ENCODE measurements at places on chromosomes 2 and 18.

GRCh38 chr18:13280070-13280795 is 61.7 kb downstream of the LDLRAD4 start:
- DNase-seq = no peak

DNA sequence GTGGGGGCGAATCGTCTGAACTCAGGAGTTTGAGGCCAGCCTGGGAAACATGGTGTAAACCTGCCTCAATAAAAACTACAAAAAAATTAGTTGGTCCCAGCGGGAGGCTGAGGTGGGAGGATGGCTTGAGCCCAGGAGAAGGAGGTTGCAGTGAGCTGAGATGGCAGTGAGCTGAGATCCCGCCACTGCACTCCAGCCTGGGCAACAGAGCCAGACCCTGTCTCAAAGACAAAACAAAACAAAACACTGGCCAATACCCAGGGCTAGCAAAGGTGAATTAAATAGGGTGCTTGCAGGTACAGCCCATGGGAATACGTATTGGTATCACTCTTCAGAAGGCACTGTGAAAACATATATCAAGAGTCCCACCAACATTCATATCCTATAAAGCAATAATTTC is 7.0 kb downstream of the ITSN2 start:
- DNase-seq = no peak

- no peak for DNase-seq
Measured at GRCh38 chr2:134370655-134371445, 117.0 kb downstream of the MGAT5 start.

- no peak for DNase-seq
Measured at GRCh38 chr2:59910166-59910565, 643.3 kb downstream of the BCL11A start.

GRCh38 chr2:158091647-158092046 is 10.0 kb upstream of the UPP2 start:
- no peak for DNase-seq

DNA sequence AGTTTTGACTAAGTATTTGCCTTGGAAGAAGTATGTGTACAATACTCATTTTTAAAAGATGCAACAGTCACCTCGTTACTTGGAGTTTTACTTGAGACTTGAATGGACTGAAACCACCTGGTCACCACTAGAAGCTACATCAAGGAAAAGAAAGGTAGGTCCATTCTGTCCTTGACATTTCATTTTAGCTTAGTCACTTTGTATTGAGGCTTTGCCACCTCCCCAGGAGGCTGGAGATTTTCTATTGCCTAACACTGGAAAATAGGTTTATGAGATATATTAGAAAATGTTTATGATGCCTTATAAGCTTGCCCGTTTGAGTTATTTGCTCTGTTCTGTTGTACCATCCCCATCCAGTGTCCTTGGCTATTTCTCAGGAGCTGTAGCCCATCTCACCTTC is 107.9 kb upstream of the ETAA1 start:
- DNase-seq = no peak

- DNase-seq = no peak
Measured at GRCh38 chr18:27715751-27716150, 461.2 kb downstream of the CDH2 start.

DNA sequence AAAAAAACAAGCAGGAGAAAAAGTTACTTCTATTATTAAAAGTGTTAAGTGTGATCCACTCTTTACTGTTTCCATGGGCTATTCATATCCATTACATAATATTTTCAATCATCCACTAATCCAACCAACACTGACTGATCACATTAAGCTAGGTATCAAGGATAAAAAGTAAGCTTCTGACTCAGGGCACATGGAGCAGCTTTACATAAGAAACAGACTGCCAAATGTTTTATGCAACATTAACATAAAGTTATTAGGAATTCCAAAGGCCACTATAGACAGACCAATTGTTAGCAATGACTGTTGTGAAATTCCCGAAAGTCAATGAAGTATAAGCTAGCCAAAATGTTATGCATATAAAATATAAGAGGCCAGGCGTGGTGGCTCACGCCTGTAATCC is 277.6 kb downstream of the ZEB2 start:
- no peak for DNase-seq

DNA sequence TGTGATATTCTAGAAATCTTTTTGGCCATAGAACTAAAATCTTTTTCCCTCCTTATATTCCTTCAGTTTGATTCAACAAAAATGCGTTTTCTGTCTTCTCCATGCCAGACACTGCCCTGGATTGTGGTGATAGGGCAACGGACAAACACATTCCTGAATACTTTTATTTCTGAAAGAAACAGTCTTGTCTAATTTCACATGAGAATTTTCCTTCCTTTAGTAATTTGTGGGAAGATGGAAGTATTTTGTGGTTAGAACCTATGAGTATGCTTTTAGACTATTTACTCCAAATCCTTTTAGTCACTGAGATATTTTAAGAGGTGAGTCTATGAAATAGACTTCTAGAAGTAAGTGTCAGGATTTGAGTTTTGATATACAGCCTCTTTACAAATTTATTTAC is 49.6 kb downstream of the COL5A2 start:
- no peak for DNase-seq

GRCh38 chr2:216113572-216113971 is 4.4 kb downstream of the XRCC5 start:
- DNase-seq = no peak

- no peak for DNase-seq
Measured at GRCh38 chr2:124369181-124369580, 344.1 kb downstream of the CNTNAP5 start.

DNA sequence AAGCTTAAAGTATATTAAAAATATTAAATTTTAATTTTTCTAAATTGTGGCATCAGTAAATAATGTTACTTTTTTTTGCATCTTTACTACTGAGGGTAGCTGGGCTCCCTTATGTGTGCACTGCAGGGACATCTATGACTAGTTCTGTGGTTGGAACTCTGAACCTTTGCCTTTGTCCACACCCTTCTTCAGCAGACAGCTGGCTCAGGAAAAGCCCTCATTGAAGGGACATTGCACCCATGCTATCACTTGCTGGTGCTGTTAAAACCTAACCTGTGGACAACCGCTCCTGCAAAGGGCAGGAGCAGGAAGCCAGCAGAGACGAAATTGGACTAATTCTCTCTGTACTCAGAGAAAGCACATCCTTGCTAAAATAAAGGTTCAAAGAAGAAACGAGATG is 30.1 kb downstream of the MOCOS start:
- no peak for DNase-seq

- no peak for DNase-seq
Measured at GRCh38 chr2:205496772-205497171, 185.5 kb upstream of the NRP2 start.

DNA sequence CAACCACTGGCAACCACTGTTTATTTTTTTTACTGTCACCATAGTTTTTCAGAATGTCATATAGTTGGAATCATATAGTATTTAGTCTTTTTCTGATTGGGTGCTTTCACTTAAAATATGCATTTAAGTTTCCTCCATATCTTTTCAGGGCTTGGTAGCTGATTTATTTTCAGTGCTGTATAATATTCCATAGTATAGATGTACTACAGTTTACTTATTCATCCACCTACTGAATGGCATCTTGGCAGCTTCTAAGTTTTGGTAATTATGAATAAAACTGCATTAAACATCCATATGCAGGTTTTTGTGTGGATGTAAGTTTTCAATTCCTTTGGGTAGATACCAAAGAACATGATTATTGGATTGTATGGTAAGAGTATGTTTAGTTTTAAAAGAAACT is 23.0 kb downstream of the CFAP221 start:
- DNase-seq = no peak

Measured in CD4-positive, alpha-beta memory T cell (primary cell).